GM23248 (cell line): ENCODE measurements at places on chromosomes 1 and 21. TPM values are rescaled to one million over a fixed set of nuclear protein-coding genes. Genes with fewer than 3 reads are reported as not detected.

DNA sequence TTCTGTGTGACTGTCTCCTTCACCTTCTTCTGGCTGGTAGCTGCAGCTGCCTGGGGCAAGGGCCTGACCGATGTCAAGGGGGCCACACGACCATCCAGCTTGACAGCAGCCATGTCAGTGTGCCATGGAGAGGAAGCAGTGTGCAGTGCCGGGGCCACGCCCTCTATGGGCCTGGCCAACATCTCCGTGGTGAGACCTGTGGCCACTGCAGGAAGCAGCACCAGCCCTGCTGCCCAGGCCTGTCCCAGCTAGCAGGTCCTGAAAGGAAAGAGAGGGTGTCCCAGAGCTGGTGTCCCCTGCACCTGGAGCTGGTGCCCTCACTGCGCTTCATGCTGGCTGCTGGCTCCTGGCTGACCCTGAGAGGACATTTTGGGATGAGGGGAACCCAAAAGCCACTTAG, 5.9 kb upstream of the ATXN7L2 start:
- no peaks in the 10 kb centered on the region for H3K36me3 ChIP-seq
- no peak overlapping the region for H3K27ac ChIP-seq
- no peaks in the 10 kb centered on the region for H3K4me1 ChIP-seq
- no peak overlapping the region for H3K4me3 ChIP-seq
- 0 out of 2 replicates have a peak, but pooled peaks cover 2% of the 10 kb centered on the region for H3K27me3 ChIP-seq

GRCh38 chr1:240116831-240117769, 25.4 kb downstream of the FMN2 start:
- H3K27me3 ChIP-seq, result no peaks in the 10 kb centered on the region
- no peak overlapping the region for H3K4me3 ChIP-seq
- DNase-seq, result no peak
- no peaks in the 10 kb centered on the region for H3K36me3 ChIP-seq

GRCh38 chr1:115432061-115432460, 94.0 kb upstream of the NGF start:
- peaks cover 52% of the 10 kb centered on the region for H3K4me1 ChIP-seq
- peak overlapping the region; percentile 98 for H3K27ac ChIP-seq
- DNase-seq, result peak; percentile 72
- H3K4me3 ChIP-seq, result no peak overlapping the region
- no peaks in the 10 kb centered on the region for H3K36me3 ChIP-seq
- H3K27me3 ChIP-seq, result no peaks in the 10 kb centered on the region

GRCh38 chr1:226784081-226785049, 45.3 kb upstream of the ITPKB start:
- peaks cover 46% of the 10 kb centered on the region; the same call in 1 of the 2 replicates for H3K27me3 ChIP-seq
- DNase-seq, result no peak
- no peaks in the 10 kb centered on the region for H3K4me1 ChIP-seq
- H3K4me3 ChIP-seq, result no peak overlapping the region
- no peaks in the 10 kb centered on the region for H3K36me3 ChIP-seq

DNA sequence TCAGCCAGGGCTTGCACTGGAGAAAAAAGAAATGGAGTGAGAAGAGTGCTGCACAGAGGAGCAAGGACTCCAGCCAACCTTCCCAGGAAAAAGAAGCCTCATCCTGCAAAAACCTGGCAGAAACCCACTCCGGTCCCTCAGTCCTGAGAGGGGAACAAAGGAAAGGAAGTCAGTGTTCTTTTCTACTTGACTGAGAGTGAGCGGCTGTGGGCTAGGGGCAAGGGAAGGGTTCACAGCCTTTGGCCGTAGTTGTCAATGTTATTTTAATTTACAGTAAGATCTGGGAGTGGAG, 8.9 kb upstream of the GOLT1A start:
- no peak overlapping the region for H3K27ac ChIP-seq
- no peaks in the 10 kb centered on the region for H3K36me3 ChIP-seq
- no peaks in the 10 kb centered on the region for H3K4me1 ChIP-seq
- no peaks in the 10 kb centered on the region for H3K27me3 ChIP-seq
- no peak for DNase-seq

DNA sequence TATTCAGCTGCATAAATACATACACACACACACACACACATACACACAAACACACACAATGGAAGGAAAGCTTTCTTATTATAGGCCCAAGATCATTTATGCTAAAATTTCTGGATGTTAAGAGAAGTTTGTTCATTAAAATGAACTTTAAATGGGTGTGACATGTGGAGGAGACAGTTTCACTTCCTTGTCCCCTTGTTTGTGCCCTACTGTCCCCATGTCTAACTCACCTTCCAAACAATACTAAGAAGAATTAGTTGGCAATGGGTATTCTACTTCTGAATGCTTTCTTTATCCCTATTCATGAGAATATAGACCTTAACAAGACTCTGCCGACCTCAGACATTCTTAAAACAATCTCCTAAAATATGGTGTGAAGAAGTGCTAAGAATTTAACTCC, 63.5 kb upstream of the NRIP1 start:
- no peaks in the 10 kb centered on the region for H3K4me1 ChIP-seq
- H3K27me3 ChIP-seq, result no peaks in the 10 kb centered on the region; the same call in 1 of the 2 replicates
- H3K4me3 ChIP-seq, result no peak overlapping the region
- H3K36me3 ChIP-seq, result no peaks in the 10 kb centered on the region

GRCh38 chr21:40569357-40569756, 277.6 kb downstream of the DSCAM start:
- no peak overlapping the region for H3K27ac ChIP-seq
- no peaks in the 10 kb centered on the region for H3K4me1 ChIP-seq
- H3K27me3 ChIP-seq, result no peaks in the 10 kb centered on the region
- no peaks in the 10 kb centered on the region for H3K36me3 ChIP-seq
- no peak for DNase-seq

DNA sequence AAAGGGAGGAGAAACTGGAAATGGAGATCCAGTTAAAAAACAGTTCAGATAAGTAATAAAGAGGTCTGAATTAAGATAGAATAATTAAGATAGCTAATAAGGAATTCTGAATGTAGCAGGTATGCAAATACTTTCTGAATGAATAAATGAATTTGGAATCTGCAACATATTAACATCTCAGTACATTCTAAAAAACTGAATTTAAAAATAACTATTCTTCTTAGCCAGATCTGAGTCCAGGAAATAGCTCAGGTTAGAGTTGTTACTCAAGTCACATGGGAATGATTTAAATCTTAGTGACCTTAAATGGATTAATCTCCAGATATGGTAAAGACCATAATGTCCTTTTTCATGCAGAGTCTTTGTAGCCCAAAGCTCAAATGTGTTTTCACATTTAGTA, 51.2 kb downstream of the EYA3 start:
- no peak overlapping the region for H3K27ac ChIP-seq
- H3K36me3 ChIP-seq, result no peaks in the 10 kb centered on the region
- no peak overlapping the region for H3K4me3 ChIP-seq
- H3K27me3 ChIP-seq, result no peaks in the 10 kb centered on the region

The MSH4 gene
- not detected in 2 replicates for total RNA-seq

The SPRR3 gene
- not detected in 2 replicates for total RNA-seq

DNA sequence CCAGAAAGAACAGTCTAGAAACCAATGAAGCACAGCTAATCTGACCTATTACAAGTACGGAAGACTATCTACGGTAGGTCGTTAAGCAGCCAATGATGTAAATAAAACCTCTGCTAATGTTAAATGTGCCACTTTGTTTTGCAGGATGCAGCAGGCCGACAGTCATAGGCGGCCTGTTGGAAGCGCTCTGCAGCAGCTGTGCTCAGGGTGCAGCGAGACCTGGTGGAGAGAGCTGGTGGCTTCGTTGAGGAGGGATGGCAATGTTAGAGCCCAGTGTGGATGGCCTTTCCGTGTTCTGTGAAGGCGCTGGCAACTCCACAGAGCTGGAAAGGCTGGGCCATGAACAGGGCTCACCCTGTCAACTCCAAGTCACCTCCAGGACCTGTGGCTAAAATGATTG, 87.3 kb downstream of the PCP4 start:
- no peaks in the 10 kb centered on the region for H3K36me3 ChIP-seq
- no peak for DNase-seq
- no peaks in the 10 kb centered on the region for H3K4me1 ChIP-seq
- no peaks in the 10 kb centered on the region for H3K27me3 ChIP-seq
- no peak overlapping the region for H3K27ac ChIP-seq

The SPATA45 gene
- not detected in 2 replicates for total RNA-seq

- no peaks in the 10 kb centered on the region for H3K36me3 ChIP-seq
- H3K4me3 ChIP-seq, result no peak overlapping the region
- peaks cover 6% of the 10 kb centered on the region; the same call in 1 of the 2 replicates for H3K4me1 ChIP-seq
- peaks cover 19% of the 10 kb centered on the region for H3K27me3 ChIP-seq
These were observed 109.5 kb upstream of the SIM2 start for GRCh38 chr21:36589352-36589971.

GRCh38 chr1:231049121-231049979, 9.3 kb upstream of the FAM89A start:
- H3K36me3 ChIP-seq, result no peaks in the 10 kb centered on the region
- 0 out of 2 replicates have a peak, but pooled peaks cover 4% of the 10 kb centered on the region for H3K4me1 ChIP-seq
- H3K4me3 ChIP-seq, result no peak overlapping the region
- no peak overlapping the region for H3K27ac ChIP-seq

The XPR1 gene
- 11.9 and 15.6 TPM in 2 replicates for total RNA-seq

DNA sequence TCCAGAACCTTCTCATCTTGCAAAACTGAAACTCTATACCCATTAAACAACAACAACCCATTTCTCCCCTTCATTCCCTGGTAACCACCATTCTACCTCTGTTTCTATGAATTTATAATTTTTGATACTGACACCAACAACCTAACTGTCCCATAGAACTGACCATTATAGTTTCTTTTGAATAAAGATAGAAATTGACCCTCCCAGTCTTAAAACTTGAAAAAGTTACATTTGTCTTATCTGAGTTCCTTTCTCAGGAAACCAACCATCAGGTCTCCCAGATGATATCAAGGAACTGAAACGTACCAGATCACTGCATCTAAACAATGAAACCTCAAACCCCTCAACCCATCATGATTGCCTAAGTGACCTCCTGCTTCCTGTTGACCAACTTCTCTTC, 27.1 kb downstream of the RNF115 start:
- H3K4me3 ChIP-seq, result no peak overlapping the region
- H3K36me3 ChIP-seq, result 0 out of 2 replicates have a peak, but pooled peaks cover 2% of the 10 kb centered on the region
- H3K27ac ChIP-seq, result no peak overlapping the region
- peaks cover 14% of the 10 kb centered on the region for H3K4me1 ChIP-seq

The RGS5 gene
- 2.7 and 6.8 TPM in 2 replicates for total RNA-seq

GRCh38 chr1:71068325-71069240, 12.3 kb downstream of the ZRANB2 start:
- no peaks in the 10 kb centered on the region for H3K4me1 ChIP-seq
- H3K4me3 ChIP-seq, result no peak overlapping the region

- no peak overlapping the region for H3K4me3 ChIP-seq
- no peaks in the 10 kb centered on the region for H3K36me3 ChIP-seq
- DNase-seq, result no peak
These were observed 111.9 kb upstream of the SLC44A3 start for GRCh38 chr1:94708299-94708685.

The ANGEL2 gene
- total RNA-seq, result 28.5 and 39.2 TPM in 2 replicates

The ASCL5 gene
- total RNA-seq, result not detected in 2 replicates

The MAP3K7CL gene
- 14.8 and 18.5 TPM in 2 replicates for total RNA-seq

DNA sequence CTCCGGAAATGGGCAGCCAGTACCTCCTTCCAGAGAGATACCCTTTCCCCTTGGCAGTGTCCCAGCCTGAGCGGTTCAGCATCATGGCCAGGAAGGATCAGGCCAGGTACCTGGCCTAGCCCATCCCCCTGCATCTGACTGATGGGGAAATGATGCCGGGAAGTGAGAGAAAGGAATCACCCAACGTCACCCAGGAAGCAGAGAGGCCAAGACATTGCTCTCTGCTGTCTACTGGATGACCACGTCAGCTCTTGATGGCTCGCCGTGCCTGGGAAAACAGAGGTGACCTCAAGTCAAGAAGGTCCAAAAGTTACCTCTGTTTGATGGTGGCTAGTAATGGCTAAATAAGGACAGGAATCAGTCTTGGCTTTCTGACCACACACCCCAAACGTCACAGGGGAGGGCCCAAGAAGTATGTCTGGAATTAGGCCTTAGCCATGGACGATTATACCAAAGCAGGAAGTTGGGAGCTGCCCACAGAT, 79.0 kb downstream of the MRPL37 start:
- H3K27ac ChIP-seq, result no peak overlapping the region
- H3K4me1 ChIP-seq, result peaks cover 20% of the 10 kb centered on the region
- DNase-seq, result peak; percentile 34
- no peaks in the 10 kb centered on the region; the same call in 1 of the 2 replicates for H3K36me3 ChIP-seq

- H3K4me3 ChIP-seq, result no peak overlapping the region
- no peaks in the 10 kb centered on the region for H3K27me3 ChIP-seq
- no peaks in the 10 kb centered on the region for H3K36me3 ChIP-seq
These were observed 26.3 kb upstream of the RGS18 start for GRCh38 chr1:192131914-192132313.

- no peak overlapping the region for H3K4me3 ChIP-seq
- no peaks in the 10 kb centered on the region for H3K4me1 ChIP-seq
- no peaks in the 10 kb centered on the region for H3K36me3 ChIP-seq
- H3K27ac ChIP-seq, result no peak overlapping the region
- no peak for DNase-seq
These were observed 2.4 kb downstream of the DMRTA2 start for GRCh38 chr1:50420689-50421365.

GRCh38 chr1:44834328-44834727, 8.7 kb downstream of the PTCH2 start:
- no peak overlapping the region for H3K27ac ChIP-seq
- H3K36me3 ChIP-seq, result no peaks in the 10 kb centered on the region
- H3K27me3 ChIP-seq, result no peaks in the 10 kb centered on the region
- no peak for DNase-seq

GRCh38 chr21:42314616-42315295, 453 bp downstream of the TFF3 start:
- DNase-seq, result no peak
- H3K27me3 ChIP-seq, result peaks cover 13% of the 10 kb centered on the region
- no peak overlapping the region for H3K27ac ChIP-seq
- no peak overlapping the region for H3K4me3 ChIP-seq

GRCh38 chr1:93106226-93106625, 27.1 kb downstream of the MTF2 start:
- H3K4me1 ChIP-seq, result peaks cover 7% of the 10 kb centered on the region
- no peak for DNase-seq
- H3K27me3 ChIP-seq, result no peaks in the 10 kb centered on the region
- no peak overlapping the region for H3K27ac ChIP-seq

DNA sequence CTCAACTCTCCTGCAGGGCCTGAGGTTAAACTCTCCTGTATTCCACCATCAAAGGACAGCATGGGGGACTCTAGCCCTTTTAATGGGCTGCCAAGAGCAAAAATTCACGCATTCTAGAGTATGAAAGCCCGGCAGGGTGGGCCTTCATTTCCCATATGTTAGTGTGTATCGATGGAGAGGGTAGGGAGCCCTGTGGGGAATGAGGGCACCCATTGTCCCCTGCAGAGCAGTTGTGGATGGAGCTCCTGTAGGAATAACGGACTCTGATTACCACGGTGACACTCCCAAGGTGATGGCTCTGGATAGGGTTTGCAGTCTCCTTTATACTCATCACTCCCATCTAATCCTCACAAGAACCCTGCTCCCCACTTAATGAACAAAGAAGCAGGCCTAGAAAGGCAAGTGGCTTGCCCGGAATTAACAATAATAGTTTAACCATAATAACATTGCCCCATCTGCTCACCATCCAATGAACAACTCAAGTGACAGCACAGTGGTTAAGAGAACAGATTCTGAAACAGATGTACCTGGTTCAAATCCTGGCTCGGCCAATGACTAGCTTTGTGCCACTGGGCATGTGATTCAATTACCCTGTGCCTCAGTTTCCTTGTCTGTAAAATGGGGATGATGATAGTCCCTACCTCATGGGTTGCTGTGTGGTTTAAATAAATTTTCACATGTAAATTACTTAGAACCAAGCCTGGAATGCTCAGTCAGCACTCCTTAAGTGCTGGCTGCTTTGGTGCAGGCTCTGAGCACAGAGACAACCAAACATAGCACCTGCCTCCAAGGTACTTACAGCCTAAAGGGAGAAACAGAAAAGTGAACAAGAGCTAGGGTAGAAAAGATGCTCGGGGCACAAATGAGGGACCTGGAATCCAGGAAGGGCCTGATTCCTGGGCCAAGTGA, 29.0 kb downstream of the HIVEP3 start:
- H3K4me3 ChIP-seq, result no peak overlapping the region
- H3K36me3 ChIP-seq, result no peaks in the 10 kb centered on the region
- H3K27me3 ChIP-seq, result no peaks in the 10 kb centered on the region
- no peak overlapping the region for H3K27ac ChIP-seq
- H3K4me1 ChIP-seq, result 0 out of 2 replicates have a peak, but pooled peaks cover 11% of the 10 kb centered on the region
